ENCODE measurements at places on chromosomes 1 and 21. TPM values are rescaled to one million over a fixed set of nuclear protein-coding genes. Genes with fewer than 3 reads are reported as not detected.

The C1orf232 gene
- not detected for total RNA-seq

The TSSK3 gene
- not detected for total RNA-seq

DNA sequence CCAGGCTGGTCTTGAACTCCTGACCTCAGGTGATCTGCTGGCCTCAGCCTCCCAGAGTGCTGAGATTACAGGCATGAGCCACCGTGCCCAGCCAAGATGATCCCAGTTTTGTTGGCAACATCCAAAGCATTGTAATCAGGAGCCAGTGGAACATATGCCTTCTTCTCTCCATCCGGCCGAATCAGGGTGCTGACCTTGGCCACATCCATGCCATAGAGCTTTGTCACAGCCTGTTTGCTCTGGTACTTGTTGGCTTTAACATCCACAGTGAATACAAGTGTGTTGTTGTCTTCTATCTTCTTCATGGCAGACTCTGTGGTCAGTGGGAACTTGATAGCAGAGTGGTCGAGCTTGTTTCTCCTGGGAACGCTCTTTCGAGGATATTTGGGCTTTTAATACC is 17.1 kb downstream of the TNFRSF8 start:
- DNase-seq = no peak

The IGSF21 gene
- total RNA-seq = not detected

GRCh38 chr1:212967801-212968200 is 17.5 kb downstream of the VASH2 start:
- peak; percentile 47 for DNase-seq

The SPRR1B gene
- total RNA-seq = not detected

DNA sequence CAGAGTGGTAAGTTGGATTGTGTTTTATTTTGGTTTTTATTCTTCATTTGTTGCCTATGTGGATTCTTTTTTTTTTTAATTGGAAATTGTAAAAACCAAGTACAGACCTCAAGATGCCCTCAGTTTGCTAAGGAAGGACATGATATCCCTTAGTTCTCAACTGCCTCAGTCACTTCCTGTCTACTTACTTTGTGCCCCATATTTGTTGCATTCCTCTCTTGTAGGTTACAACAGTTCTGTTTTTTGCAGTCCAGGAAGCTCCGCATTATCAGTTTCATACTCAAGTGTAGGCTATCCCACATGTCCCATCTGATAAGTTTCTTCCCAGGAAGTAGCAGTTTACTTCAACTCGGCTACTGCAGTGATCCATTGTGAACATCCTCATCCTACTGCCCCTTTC is 82.0 kb downstream of the RPAP2 start:
- no peak for DNase-seq

DNA sequence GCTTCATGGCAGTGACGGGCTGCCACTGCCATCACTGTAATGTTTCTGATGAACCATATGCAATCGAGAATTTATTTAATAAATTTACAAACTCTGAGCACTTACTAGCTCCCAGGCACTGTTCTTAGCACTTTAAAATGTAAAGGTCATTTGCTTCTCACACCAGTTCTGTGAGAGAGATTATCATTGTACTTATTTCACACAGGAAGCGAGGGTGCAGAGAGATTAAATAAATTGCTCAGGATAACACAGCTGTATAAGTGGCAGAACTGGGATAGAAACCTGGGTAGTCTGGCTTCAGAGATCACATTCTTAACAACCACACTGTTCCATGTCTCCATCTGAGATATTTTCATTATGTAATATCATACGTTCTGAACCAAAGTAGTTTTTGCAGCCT is 119.9 kb downstream of the MAST2 start:
- DNase-seq = no peak

- no peak for DNase-seq
Observed at GRCh38 chr1:39800471-39800835, 11.8 kb upstream of the BMP8B start.

DNA sequence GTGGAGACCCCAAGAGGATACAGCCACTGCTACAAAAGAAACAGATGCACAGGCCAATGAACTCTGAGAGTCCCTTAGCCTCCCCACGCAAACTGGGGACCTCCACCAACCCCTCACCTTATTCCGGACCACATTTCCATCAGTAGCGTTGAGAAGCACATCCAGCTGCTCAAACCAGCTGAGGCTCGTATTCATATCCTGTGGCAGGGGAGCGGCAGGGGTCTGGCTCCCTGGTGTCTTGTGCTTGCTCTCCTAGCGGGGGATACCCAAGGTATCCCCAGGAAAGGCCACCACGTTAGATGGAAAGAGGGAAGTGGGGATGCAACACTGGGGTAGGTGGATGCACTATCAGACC is 481 bp downstream of the CCDC163 start:
- DNase-seq = no peak

The RPTN gene
- not detected for total RNA-seq

GRCh38 chr1:6108937-6109614 is 63.4 kb downstream of the KCNAB2 start:
- DNase-seq = peak; percentile 57

DNA sequence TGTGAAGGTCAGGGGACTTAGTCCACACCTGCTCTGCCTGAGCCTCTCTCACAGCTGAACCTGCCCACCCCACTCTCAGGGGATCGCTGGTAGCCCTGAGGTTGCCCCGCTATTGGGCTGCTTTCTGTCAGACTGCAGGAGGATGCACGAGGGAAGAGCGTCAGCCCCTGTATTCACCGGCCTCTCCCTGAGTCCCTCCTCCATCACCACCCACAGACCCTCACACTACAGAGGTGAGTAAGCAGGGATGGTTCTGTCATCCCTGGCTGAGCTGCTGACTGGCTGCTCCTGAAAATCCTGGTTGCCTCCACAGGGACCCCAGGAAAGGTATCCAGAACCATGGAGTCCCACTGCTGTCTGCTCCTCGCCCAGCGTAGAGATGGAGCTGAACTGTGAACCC is 118.7 kb downstream of the SYT2 start:
- no peak for DNase-seq

DNA sequence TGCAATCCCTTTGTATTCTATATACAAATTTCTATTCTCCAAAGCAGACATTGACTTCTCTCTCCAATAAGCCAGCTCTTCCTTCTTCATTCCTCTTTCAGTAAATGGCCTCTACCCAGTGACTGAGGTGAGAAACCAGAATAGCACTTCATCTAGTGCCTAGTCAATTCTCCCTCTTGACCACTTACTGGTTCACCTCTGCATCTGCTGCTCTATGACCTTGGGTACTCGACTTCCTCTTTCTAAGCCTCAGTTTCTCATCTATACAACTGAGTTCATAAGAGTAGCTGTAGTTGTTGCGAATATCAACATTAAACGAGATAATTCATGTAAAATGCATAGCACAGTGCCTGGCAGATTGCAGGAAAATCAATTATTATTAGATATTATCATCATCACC is 12.4 kb downstream of the LYST start:
- no peak for DNase-seq

- DNase-seq = no peak
Observed at GRCh38 chr1:15192916-15193550, 39.5 kb downstream of the TMEM51 start.

DNA sequence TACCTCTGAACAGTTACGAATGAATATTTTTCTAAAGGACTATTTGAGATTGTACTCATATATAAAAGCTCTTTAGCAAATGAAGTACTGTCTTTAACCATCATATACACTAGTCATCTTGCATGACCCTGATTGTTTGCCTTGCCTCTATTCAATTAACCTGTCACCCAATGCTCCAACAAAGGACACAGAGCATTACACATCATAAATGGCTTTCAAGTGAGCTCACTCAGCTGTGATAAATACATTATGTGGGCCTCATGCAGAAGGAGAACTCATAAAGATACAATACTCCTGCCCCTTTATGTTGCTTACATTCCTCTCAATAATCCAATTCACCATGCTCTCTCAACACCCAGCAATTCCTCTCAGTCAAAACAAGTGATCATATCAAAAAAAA is 993.0 kb upstream of the PRMT6 start:
- no peak for DNase-seq

DNA sequence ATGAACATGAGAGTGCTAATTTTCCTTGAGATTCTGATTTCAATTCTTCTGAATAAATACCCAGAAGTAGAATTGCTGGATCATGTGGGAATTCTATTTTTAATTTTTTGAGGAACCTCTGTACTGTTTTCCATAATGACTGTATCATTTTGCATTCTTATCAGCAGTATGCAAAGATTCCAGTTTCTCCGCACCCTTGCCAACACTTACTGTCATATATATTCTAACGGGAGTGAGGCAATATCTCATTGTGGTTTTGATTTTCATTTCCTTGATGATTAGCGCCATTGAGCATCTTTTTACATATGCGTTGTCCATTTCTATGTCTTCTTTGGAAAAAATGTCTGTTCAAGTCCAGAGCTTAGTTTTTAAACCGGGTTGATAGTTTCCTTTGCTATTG is 33.2 kb downstream of the VCAM1 start:
- no peak for DNase-seq

DNA sequence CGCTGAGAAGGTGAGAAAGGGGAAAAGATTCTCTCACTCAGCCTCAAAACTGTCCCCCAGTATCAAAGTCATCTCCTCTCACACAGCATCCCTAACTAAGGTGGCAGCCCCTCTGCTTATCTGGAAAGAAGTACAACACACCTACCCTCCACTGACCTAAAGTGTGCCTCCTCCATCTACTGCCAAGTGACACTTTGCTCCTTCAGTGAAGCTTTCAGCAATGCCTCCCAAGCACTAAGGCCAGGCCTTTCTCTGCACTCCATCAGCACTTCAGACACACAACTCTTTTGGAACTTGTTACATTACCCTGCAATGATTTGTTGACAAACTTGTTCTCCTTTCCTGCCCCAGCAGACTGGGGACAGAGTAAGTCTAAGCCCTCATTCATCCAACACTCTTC is 1.4 kb downstream of the SH3BP5L start:
- DNase-seq = no peak

DNA sequence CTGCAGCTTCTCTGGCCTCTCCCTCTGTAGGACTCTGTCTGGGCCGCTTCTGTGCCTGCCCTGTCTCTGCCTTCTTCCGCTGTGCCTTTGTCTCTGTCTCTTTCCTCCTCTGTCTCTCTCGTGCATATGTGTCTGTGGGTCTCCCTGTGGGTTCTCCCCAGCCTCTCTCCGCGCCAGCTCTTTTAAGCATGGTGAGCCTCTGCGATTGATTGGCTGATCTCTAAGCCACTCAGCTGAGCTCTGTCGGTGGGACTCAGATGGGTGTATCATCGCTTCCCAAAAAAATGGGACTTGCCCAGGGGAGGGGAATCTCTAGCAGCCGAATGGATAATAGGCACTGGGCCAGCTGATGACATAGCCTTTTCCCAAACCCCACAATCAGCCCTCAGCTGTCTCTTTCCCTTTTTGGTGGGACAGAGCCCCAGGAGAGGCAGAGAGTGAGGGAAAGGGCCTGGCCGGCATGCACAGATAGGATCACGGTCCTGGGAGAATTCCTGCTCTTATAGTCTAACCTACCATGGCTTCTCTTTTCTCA is at the start of gene ADAMTS4:
Gene ADAMTS4 (minus strand): TSS at position 158 of the 535 bp plus-strand sequence. CDS start 427 bp downstream, outside the sequence.
- peak; percentile 94 for DNase-seq

DNA sequence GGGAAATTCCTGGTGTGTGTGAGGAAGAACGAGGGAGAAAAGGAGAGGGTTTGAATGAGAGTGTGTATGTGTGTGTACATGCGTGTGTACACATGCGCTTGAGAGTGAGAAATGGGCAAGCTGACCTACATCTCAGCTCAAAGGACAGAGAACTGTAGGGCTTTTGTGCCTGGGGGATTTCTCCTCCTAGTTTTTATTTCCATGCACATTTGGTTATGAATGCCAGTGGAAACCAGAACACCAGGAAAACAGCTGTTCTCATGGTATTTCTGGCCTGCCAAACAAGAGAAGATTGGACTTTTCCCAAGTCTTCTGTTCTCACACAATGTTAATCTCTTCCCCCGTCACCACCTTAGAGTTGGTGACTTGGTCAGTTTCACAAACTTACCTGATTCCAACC is 45.2 kb downstream of the SLC44A3 start:
- no peak for DNase-seq

The KRTAP11-1 gene
- not detected for total RNA-seq

GRCh38 chr1:204222764-204223055 is 8.9 kb upstream of the GOLT1A start:
- DNase-seq = no peak

GRCh38 chr1:2388004-2388913 is 3.1 kb downstream of the MORN1 start:
- no peak for DNase-seq

The OR2L5 gene
- not detected for total RNA-seq

The MASP2 gene
- not detected for total RNA-seq

GRCh38 chr1:43422995-43423671 is 30.6 kb downstream of the HYI start:
- DNase-seq = no peak
